NCI-H187 (cell line): ENCODE measurements at places on chromosomes 3 and 15.

- no peak for DNase-seq
Measured at GRCh38 chr3:21328711-21329390, 422.2 kb downstream of the ZNF385D start.

DNA sequence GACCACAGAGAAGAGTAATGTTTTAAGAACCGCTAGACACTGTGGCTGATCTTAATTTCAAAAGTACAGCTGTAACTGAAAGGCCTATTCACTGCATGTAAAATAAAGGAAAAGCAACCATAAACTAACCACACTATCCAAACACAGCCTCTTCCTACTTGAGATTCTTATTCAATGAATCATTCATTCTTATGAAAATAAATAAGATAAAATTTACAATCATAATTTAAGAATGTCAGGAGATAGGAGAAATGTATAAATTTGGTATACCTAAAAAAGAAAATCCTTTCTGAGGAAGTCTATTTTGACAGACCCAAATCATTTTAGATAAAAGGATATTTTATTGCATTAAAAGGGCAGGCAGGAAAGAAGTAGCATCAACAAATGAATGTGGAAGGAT lies 533.5 kb upstream of the ZNF385D start:
- DNase-seq = no peak

- DNase-seq = no peak
Measured at GRCh38 chr3:69386556-69387385, 883 bp upstream of the FRMD4B start.

DNA sequence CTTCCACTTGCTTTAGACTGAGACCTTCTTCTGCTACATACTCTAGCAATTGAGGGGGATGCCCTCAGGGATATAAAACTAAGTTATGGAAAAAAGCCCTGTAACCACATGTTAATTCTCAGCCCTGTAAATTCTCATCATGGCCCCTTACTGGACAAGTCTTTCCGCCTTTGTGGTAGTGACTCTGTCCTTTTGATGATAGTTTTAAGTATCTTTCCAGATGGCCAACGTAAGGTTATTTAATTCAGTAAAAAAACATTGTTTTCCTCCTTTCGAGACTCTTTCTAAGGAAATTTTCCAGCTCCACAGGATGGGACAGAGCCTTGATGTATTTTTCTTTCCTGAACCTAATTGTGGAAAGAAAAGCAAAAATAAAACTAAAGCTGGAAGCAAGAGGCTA lies 25.3 kb upstream of the TM4SF4 start:
- no peak for DNase-seq

- DNase-seq = no peak
Measured at GRCh38 chr3:64331605-64332004, 106.3 kb upstream of the PRICKLE2 start.

GRCh38 chr15:64443747-64444621 lies 16.4 kb upstream of the ZNF609 start:
- no peak for DNase-seq

GRCh38 chr3:61612211-61613194 lies 51.1 kb downstream of the PTPRG start:
- DNase-seq = no peak

GRCh38 chr3:10232137-10232536 lies 16.1 kb upstream of the TATDN2 start:
- no peak for DNase-seq

- DNase-seq = no peak
Measured at GRCh38 chr15:66108483-66109265, 144.9 kb downstream of the MEGF11 start.

DNA sequence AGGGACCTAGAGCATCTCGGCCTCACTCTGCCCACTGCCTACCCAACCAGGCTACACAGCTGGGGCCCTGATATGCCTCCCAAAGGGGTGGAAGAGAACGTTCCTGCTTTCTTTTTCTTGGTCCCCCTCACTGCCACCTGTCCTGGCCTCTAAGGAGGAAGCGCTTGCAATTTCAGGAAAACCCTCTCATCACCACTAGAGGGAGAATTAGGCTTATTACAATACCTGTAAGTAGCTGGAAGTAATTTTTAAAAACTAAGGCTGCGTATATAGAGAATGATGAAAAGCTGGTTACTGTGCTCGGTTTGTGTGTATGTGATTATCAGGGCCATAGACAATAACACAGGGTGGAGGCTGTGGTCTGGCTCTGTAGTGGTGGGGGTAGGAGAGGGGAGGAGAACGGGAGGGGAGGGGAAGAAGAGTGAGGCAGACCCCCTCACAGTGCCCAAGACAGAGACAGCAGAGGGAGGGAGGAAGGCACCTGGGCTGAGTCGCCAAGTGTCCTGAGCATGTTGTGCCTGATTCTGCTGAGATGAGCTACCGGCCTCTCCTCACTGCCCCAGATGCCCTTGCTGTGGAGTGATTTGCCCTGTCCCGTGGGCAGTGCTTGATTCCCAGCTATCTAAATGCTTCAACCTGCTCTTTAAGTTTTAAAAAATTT lies 3.3 kb downstream of the GABRG3 start:
- no peak for DNase-seq

- no peak for DNase-seq
Measured at GRCh38 chr15:27742751-27743477, 356.2 kb downstream of the OCA2 start.

DNA sequence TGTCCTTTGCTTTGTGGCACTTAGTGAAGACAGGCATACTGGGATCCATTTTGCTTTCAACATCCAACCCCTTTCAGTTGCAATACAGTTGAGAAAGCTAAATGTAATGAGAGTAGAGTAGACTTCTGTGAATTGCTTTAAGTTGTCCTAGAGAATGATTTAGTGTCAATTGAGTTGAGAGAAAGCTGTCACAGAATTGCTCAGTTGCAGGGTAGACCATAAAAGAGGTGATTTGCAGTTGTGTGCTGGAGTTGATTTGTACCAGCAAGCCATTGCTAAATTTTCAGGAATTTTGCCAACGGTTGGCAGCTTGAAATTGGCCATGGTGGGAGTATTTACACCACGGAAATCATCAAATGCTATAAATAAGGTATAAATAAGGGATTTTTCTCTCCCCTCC lies 2.2 kb downstream of the ABHD5 start:
- no peak for DNase-seq

DNA sequence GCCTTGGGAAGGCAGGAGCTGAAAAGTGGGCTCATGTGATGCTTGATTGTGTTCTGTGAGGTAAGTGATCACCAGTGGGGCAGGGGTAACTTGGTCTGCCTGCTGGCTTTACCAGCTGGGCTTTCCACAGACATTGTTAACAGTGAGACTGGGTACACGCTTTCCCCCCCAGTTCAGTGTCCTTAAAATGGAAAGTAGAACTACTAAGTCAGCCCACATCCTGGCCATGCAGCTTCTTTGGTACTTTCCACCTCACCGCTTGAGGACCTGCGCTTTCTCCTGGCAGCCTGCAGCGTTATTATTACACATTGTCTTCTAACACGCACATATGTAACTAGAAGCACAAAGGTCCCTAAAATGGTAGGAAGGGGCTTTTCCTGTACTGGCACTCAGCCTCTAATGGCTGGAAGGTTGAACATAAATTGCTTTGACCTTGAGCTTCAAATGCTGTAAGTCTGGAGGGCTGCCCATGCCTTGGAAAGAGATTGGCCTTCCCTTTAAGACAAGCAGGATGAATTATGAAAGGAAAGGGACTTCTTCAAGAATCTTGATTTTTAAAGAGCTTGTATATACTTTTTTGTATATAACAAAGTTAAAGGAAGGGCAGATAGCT lies 216.1 kb upstream of the ROPN1 start:
- DNase-seq = no peak

DNA sequence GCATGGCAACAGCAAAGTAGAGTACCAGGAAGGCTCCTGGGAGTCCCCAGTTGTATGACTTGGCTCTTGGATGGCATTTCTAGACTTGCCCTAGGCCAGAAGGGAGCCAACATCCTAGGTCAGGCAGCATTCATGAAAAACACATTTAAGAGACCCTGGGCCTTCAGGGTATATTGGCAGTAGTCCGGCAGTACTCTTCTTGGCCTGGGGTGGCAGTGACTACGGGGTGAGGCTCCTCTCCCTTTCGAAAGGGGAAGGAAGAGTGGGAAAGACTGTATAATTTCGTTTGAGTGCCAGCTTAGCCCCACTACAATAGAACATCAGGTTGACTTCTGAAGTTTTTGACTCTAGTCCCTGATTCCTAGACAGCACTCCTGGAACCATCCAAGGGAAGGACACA lies 136.4 kb downstream of the ZIC4 start:
- DNase-seq = no peak

DNA sequence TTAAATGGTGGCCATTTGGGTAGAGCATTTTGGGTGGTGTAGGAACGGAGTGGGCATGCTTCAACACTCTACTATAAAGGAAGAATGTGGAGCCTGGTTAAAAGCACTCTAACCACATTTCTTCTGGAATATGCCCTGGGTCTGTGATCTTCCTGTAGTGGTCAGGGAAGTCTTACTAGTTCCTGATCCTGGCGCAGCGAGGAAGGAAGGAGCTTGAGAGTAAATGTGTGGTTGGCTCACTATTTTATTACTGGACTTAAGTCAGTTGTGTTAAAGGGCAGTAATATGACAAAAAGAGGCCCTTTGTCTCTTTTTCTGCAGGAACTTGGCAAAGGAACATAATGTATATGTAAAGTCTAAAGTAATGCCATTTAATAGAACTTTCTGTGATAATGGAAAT lies 197.6 kb upstream of the ZPLD1 start:
- DNase-seq = no peak

GRCh38 chr3:190491533-190492054 lies 22.3 kb upstream of the IL1RAP start:
- DNase-seq = no peak

DNA sequence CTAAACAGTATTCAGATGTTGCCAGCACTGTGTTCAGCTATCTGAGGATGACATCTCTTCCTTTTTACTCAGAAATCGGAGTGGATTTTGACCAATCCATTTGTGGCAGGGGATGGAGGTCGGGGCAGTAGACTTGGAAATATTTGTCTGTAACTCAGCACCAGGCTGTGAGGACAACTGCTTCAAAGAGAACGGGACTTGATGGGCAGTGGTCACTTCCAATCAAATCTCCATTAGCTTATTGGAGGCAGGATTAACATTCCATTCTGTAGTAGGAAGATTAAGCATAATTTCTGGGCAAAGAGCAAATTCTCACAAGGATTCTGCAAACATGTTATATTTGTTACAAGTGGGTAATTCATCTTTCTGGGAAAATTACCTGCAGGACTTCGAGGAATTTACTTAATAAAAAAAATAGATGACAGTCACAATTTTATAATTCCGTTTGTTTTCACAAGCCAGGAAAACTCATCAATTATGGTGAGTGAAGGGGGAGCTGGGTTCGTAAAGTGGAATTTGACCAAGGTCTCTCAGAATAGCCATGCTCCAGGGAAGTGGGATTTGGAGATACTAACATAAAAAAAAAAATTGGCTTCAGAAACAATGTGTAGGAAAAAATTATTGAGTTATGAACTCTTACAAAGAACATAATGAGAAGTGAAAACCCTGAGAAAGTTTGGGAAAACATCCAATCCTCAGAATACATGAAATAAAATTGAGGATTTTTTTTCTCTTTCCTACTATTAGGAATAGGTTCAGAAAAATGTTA lies 18.1 kb downstream of the CRABP1 start:
- no peak for DNase-seq

DNA sequence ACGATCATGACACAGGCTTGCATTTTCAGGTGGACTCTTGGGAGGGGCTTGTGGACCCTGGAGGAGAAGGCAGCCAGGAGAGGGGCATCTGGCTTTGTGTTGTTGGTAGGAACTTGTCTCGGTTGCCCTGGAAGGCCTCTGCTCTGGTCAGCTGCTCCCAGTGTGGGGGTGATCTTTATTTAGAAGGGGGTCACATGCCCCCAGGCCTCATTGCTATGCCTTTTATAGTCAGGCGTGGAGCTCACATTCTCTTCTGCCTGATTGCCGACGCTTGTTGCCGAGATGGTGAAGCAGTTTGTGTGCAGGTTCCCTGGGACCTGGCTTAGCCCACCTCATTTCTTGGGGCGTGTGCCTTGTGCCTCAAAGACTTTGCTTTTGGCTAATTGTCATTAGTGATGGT lies 66.6 kb downstream of the IGF1R start:
- DNase-seq = no peak

DNA sequence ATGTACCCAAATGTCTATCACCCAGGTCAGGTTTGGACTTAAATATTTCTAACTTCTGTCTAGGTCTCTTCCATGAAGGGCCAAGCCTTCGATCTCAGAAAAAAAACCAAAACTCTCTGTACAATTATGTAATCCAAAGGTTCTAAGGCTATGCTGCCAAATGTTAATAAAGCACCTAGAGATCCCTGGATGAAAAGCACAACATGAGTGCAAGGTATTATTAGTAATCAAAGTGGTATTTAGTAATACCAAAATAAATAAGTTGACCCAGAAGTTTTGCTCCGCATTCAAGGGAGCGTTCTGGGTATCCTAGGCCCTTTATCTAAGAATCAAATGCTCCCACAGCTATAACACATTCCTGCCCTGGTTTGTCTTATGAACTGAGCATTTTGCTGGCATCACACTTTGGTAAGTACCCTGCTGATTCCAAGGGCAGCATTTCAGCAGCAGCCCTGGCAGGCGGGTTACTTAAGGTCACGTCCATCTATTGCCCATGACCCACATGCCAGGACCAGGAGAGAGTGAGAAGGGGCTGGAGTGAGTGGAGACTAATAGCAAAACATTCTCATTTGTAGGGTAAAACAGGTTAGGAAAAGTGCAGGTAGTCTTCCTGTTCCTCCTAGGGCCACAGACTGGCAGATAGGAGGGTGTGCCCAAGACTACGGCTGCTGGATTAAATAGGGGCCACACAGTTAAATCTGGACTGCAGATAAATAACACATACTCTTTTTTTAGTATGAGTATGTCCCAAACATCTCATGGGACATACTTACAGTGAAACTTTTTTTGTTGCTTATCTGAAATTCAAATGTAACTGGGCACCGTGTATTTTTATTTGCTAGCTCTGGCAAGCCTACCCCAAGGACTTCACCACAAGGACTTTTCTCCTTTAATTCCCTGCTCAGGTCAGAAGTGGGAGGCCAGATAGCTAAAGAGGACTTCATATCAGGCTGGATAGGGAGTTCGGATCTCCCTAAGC lies 76.0 kb upstream of the SNRK start:
- no peak for DNase-seq

DNA sequence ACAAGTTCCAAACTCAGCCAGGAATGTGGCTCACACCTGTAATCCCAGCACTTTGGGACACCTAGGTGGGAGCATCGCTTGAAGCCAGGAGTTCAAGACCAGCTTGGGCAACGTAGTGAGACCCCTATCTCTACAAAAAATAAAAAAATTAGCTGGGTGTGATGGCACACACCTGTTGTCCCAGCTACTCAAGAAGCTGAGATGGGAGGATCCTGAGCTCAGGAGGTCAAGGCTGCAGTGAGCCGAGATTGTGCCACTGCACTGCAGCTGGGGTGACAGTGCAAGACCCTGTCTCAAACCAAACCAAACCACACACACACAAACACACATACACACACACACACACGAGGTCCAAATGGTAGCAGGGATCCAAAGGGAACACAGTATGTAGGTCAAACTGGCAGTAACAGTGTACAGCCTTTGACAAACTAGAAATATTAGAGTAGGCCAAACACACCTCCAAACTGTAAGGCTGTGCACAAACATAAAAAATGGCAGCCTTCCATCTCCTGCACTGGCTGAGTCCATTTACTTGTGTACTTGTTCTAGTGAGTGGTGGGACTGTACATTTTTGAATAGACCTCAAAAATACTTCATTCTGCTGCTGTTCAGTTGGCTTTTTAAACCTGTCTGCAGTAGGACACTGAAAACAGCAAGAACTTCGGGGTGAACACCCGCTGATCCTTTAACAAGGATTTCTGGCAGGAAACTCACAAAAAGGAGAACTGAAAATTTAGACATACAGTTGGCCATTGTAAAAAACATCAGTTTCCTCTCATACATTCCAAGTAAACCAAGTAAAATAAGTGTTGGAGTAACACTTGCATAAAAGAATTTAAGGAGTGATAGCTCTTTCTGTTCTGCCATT lies 33.6 kb downstream of the INTS14 start:
- DNase-seq = no peak
